ENCODE measurements at places on chromosomes 1 and 21. TPM values are rescaled to one million over a fixed set of nuclear protein-coding genes. Genes with fewer than 3 reads are reported as not detected.

Gene ATP1A4
- not detected for total RNA-seq

Gene SAMD13
- total RNA-seq = 1.2 TPM

Gene KCND3
- total RNA-seq = not detected

DNA sequence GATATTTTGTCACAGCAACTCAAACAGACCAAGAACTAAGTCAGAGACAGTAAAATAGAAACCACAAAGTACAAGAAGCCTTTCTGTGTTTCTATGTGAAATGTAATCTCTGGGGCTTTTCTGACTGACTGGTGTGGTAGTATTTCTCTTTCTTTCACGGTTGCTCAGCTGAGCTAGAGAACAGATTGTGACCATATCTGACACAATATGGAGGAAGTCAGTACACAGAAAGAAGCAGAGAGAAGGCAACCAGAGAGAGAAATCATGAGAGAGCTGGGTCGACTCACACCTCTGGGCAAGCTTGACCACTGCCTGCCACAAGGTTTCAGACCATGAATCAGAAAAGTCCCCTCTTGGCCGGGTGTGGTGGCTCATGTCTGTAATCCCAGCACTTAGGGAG, 208.9 kb upstream of the GREM2 start:
- no peaks in the 10 kb centered on the region for H3K27me3 ChIP-seq
- H3K4me3 ChIP-seq = no peak overlapping the region
- H3K36me3 ChIP-seq = no peaks in the 10 kb centered on the region
- no peak for DNase-seq
- H3K27ac ChIP-seq = no peak overlapping the region

DNA sequence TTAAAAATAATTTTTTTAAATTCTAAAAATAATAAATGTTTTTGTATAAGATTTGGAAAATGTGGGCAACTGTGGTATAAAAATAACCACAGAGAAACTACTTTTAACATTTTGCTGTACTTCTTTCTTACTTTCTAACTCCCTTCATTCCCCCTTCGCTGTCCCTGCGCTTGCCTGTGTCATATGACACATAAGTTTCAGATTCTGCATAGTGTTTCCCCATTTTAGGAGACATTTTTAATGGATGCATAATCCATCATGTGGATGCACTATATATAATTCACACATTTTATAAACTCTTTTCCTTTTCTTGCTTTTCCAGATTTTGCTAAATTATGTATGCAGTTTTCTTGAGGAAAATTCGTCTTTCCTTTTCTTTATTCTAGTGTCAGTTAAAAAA, 16.3 kb downstream of the ATG4C start:
- H3K4me3 ChIP-seq = no peak overlapping the region
- H3K36me3 ChIP-seq = no peaks in the 10 kb centered on the region
- no peak overlapping the region for H3K27ac ChIP-seq
- H3K27me3 ChIP-seq = no peaks in the 10 kb centered on the region

DNA sequence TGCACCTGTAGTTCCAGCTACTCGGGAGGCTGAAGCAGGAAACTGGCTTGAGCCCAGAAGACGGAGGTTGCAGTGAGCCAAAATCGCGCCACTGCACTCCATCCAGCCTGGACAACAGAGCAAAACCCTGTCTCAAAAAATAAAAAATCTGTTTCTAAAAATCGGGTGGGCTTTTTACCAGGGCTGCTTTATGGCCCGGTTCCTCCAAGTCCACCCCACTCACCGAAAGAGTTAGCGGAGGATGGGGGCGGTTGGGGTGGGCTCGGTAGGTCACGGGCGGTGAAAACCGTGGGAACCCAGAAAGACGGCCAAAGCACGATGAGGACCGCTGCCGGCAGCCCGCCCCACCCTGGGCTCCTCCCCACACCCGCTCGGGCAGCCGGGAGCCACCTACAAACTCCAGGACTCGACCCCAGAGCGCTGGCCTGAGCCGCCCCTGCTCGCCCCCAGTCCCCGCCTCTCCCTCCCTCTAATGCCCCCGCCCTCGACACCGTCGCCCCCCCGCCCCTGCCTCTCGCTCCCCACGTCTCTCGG, 846 bp upstream of the PER3 start:
- DNase-seq = peak; percentile 60
- H3K4me1 ChIP-seq = no peaks in the 10 kb centered on the region
- peaks cover 25% of the 10 kb centered on the region for H3K36me3 ChIP-seq
- H3K4me3 ChIP-seq = peak overlapping the region; percentile 65
- H3K27ac ChIP-seq = no peak overlapping the region

DNA sequence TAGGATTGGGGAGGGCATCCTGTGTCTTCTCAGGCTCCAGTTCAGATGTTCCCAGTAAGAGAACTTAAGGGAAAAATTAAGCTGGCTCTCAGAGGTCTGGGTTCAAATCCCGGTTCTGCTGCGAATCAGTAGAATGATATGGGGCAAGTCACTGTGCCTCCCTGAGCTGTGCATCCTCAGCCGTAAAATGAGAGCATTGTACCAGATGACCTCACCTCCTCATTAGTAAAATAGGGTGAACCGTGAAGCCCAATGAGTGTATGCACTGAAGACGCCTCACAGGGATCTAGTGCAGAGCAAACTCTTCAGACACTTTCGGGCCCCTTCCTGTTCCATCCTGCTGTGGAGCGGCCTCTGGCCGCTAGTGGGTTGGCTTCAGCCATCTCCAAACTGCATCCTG, 36.0 kb downstream of the SYT6 start:
- no peak for DNase-seq
- no peaks in the 10 kb centered on the region for H3K36me3 ChIP-seq
- no peaks in the 10 kb centered on the region for H3K27me3 ChIP-seq
- H3K4me3 ChIP-seq = no peak overlapping the region
- no peak overlapping the region for H3K27ac ChIP-seq

Gene FAM72D
- 11.9 TPM for total RNA-seq

Gene LRP8
- 21.8 TPM for total RNA-seq

DNA sequence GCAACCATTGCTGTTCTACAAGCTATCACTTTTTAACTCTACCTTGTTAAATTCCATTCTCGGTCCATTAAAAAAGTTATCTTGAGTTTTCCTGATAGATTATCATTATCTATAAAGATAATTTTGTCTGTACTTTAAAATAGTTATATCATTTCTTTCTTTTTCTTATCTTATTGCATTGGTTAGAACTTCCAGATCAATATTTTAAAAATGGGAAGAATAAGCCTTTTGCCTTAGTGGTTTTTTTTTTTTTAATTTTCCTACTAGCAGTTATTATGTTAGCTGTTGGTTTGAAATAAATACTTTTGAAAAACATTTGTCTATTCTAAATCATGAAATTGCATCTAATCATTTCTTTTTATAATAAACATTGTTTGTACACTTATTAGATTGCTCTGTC, 71.0 kb upstream of the ATF3 start:
- no peak for DNase-seq
- H3K27me3 ChIP-seq = peaks cover 18% of the 10 kb centered on the region
- H3K4me3 ChIP-seq = no peak overlapping the region
- H3K4me1 ChIP-seq = no peaks in the 10 kb centered on the region
- no peaks in the 10 kb centered on the region for H3K36me3 ChIP-seq

- no peak overlapping the region for H3K4me3 ChIP-seq
- no peak overlapping the region for H3K27ac ChIP-seq
- H3K36me3 ChIP-seq = no peaks in the 10 kb centered on the region
- no peaks in the 10 kb centered on the region for H3K4me1 ChIP-seq
- H3K27me3 ChIP-seq = no peaks in the 10 kb centered on the region
Observed at GRCh38 chr21:39805983-39806382, 61.0 kb downstream of the IGSF5 start.

- H3K27ac ChIP-seq = no peak overlapping the region
- H3K27me3 ChIP-seq = no peaks in the 10 kb centered on the region
- H3K36me3 ChIP-seq = no peaks in the 10 kb centered on the region
- H3K4me1 ChIP-seq = peaks cover 7% of the 10 kb centered on the region
Observed at GRCh38 chr1:84430546-84430945, 32.3 kb downstream of the DNASE2B start.

Gene A3GALT2
- not detected for total RNA-seq

DNA sequence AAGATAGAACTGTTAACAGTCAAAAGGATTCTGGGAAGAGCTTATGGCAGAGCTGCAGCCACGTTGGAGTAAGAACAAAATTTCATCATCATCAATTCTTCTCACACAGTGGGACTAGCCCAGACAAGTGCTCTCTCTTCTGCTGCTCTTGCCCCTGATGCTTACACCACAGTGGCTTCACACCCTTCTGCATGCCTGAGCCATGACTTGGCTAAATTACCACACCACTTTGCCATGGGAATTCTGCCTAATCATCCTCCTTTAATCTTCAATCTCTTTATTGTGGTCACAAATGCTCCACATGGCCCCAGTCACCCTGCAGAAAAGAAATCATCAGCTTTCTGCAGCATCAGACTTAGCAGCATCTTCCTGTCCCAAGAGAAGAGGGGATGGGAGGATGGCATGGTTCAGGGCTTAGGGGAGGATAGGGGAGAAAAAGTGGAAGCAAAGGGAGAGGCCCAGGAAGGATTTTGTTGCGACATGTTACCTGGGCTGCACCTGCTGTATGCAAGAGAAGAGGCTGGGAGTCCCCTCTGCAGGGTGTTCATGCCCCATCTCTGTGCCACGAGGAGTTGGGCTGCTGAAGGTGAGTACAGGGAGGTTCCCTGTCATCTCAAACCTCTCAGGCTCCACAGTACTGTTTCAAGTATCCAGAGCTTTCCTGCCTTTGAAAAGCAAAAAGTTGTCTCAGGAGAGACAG, 9.0 kb upstream of the RPTN start:
- H3K4me1 ChIP-seq = peaks cover 70% of the 10 kb centered on the region
- H3K4me3 ChIP-seq = peak overlapping the region; percentile 49
- peaks cover 13% of the 10 kb centered on the region for H3K36me3 ChIP-seq
- H3K27me3 ChIP-seq = no peaks in the 10 kb centered on the region
- peak; percentile 100 for DNase-seq
- H3K27ac ChIP-seq = peak overlapping the region; percentile 99

Gene S100A14
- total RNA-seq = 332 TPM

- H3K27ac ChIP-seq = no peak overlapping the region
- no peaks in the 10 kb centered on the region for H3K4me1 ChIP-seq
- no peak overlapping the region for H3K4me3 ChIP-seq
- DNase-seq = no peak
- H3K36me3 ChIP-seq = no peaks in the 10 kb centered on the region
- H3K27me3 ChIP-seq = no peaks in the 10 kb centered on the region
Observed at GRCh38 chr1:211697356-211697755, 21.9 kb upstream of the NEK2 start.

DNA sequence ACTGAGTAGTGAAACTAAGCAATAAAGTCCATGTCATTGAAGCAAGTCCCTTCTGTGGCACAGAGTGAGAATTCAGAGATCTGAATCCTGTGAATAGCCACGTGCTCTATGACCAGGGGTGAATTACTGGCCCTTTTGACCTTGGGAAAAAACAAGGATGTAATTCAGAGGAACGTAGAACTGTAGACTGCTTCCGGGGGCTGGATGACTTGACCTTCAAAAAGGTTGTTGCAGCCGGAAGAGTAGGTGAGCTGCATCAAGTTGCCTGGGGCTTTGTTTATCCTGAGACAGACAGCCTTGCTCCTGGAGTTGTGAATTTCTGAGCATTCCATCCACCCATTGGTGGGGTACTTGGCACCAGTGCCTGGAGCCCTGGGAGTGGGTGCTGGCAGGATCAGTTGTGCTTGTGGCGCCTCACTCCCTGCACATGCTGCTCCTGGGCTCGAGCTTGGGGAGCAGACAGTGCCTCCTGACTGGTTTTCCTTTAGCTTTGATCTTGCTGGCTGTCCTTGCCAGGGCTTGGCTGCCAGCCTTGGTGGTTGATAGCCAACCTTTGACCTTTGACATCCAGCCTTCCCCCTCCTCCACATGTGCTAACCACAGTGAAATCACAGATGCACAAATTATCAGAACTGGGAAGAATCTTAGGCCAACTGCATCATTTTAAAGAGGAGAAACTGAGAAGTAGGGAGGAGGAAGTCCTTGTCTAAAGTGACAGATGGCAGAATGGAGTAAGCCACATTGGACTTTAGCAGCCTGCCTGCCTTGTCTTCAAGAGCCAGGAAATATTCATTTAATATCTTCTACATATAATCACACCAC, 16.2 kb upstream of the MYOG start:
- H3K4me1 ChIP-seq = no peaks in the 10 kb centered on the region
- DNase-seq = no peak
- no peaks in the 10 kb centered on the region for H3K36me3 ChIP-seq
- H3K27ac ChIP-seq = no peak overlapping the region
- peaks cover 22% of the 10 kb centered on the region for H3K27me3 ChIP-seq

Gene ADAMTSL4
- total RNA-seq = 13.3 TPM

- no peak for DNase-seq
- no peak overlapping the region for H3K4me3 ChIP-seq
- no peaks in the 10 kb centered on the region for H3K36me3 ChIP-seq
- no peaks in the 10 kb centered on the region for H3K27me3 ChIP-seq
- no peak overlapping the region for H3K27ac ChIP-seq
Observed at GRCh38 chr1:208885650-208886049, 641.5 kb upstream of the PLXNA2 start.

GRCh38 chr1:33250217-33250616, 6.1 kb upstream of the ZNF362 start:
- no peaks in the 10 kb centered on the region for H3K4me1 ChIP-seq
- peaks cover 20% of the 10 kb centered on the region for H3K27me3 ChIP-seq
- H3K4me3 ChIP-seq = no peak overlapping the region
- no peak overlapping the region for H3K27ac ChIP-seq
- H3K36me3 ChIP-seq = no peaks in the 10 kb centered on the region
- no peak for DNase-seq

GRCh38 chr1:67193704-67194103, 27.4 kb downstream of the IL23R start:
- no peak overlapping the region for H3K4me3 ChIP-seq
- no peaks in the 10 kb centered on the region for H3K27me3 ChIP-seq
- H3K36me3 ChIP-seq = no peaks in the 10 kb centered on the region
- no peaks in the 10 kb centered on the region for H3K4me1 ChIP-seq
- no peak overlapping the region for H3K27ac ChIP-seq

Gene ORC1
- total RNA-seq = 2.7 TPM
